ENCODE measurements at places on chromosomes 11 and 22.

GRCh38 chr22:50530877-50531545 is 1.2 kb upstream of the TYMP start:
- peak; percentile 55 for DNase-seq

DNA sequence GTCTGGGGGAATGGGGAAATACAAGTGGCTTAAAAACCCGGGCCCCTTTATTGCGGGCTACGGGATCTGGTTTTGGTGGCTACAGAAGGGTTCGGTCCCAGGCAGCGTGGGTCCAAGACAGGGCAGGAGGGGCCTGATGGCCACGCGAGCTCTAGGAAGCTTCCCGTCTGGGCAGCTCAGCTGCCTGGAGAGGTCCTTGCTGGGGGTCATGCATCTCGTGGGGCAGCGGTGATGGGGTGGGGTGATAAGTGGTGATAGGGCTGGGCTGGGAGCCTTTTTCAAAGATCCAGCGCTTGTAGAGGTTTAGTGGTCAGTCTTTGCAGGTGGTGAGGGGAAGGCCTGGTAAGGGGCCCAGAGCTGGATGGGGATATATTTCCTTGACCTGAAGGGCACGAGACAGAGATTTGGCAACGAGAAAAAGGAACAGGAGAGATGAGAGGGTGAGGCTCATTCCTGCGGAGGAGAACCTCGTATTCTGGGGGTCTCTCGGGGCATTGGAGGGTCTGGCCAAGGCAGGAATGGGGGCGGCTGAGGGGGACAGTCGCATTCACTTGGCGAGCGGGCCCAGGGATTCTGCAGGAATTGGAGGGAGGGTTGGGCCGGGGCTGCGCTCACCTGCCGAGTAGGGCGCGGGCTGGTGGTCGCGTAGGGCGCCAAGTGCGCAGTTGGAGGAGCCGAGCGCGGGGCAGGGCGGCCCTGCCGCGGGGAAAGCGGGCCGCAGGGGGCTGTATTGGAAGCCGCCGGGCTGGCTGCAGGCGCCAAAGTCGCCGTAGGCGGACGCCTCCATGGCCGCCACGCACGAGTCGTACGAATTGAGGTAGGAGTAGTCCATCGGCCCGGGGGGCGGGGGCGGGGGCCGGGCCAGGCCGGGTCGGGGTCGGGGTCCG is 560 bp downstream of the PHOX2A start:
- DNase-seq = no peak

DNA sequence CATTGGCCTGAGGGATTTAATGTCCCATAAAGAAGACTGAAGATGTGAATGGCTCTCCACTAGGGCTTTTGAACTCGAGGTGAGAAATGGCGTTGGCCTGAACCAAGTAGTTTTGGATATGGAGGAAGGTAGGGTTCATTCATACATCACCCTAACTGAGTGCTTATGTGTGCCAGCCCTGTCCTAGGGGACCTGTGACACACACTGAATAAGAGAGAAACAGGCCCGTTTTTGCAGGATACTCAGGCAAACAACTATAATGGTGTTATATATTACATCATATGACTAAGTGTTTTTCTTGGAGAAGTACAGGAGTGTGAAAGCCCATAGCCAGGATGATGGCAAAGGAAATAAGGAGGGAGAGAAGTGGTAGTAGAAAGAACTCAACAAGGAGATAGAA is 368.1 kb downstream of the TMEM135 start:
- DNase-seq = peak; percentile 31

DNA sequence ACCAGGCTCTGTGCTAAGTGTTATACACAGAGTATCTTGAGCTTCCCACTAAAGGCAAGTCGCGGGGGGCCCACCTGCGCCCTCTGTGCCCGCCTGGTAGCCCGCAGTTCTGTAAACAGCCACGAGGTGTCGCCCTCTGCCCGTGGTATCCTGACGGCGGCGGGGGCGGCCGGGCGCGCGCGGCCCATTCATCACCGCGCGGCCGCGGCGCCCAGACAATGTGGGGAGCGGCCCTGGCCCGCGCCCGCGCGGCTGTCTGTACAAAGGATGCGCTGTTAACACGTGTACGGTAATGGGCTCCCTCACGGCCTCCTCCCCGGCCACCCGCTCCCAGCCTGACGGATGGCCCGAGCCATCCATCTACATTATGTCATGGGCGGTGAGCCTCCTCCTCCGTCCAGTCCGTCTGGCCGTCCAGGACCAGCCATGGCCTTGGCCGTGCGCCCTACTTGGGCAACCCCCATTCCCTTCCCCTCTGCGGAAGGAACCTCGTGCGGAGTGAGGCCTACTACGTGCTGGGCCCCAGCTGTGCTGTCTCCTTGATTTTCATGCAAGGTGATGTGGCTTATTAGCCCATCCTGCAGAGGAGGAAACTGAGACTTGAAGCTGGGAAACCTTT is 99.4 kb downstream of the MIAT start:
- peak; percentile 9 for DNase-seq

DNA sequence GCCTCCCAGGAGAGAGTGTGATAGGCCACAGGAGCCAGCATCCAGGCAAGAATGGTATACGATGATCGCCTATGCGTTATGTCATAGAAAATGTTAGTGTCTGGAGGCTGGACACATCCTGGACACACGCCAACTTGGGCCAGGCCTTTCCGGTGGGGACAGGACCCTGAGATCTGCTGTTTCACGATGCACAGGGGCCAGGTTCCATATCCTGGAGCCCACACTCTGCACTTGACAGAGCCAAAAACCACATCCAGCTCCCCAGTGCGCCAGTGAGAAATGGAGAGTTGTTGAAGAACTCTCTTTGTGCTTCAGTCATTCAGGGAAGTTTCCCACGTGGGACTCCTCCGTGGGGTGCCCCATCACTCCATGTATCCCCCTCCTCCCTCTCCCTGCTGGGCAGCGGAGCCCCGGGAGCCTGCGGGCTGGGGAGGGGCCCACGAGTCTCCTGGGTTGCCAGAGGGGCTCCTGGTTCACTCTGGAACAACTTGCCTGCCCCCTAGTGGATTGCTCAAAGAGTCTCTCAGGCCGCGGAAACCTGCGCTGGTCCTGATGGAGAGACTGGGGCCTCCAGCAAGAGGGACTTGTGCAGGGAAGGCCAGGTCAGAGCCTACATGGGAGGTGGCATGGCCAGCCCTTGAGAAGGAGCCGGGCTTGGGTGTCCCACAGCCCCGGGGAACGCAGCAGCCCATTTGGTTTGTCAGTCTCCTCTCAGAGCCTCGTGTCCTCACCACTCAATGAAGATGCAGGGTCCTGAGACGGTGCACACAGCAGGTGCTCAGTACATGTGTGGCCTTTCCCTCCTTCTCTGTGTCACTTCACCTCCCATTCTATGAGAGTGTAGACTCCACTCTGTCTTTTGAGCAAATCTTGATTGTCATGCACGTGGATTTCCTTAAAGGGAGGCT is 10.2 kb upstream of the LRRC32 start:
- peak; percentile 44 for DNase-seq
